ENCODE measurements at places on chromosomes 5 and 9.

DNA sequence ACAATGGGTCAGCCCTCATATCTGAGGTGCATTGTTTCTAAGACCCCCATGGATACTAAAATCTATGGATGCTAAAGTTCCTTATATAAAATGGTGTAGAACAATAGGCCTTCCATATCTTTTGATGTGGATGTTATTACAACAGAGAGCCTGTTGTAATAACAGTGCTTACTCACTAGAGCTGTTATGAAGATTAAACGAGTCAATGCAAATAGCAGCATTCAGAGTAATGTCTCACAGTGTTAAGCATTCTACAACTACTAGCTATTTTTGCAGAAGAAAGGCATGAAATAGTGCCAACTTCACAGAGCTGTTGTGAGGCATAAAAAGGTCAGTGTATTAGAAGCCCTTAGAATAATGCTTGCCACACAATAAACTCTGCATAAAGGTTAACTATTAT lies 13.0 kb downstream of the CHSY3 start:
- DNase-seq = no peak

DNA sequence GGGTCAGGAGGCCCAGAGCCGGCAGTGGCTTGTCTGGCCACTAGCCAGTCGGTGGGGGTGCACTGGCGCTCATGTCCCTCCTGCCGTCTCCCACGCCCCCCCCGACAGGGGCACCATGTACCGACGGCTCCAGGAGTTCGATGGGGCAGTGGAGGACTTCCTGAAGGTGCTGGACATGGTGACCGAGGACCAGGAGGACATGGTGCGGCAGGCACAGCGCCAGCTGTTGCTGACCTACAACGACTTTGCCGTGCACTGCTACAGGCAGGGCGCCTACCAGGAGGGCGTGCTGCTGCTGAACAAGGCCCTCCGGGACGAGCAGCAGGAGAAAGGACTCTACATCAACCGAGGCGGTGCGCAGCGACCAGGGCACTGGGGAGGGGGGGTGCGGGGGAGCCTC lies 8.1 kb downstream of the TTC16 start:
- no peak for DNase-seq

DNA sequence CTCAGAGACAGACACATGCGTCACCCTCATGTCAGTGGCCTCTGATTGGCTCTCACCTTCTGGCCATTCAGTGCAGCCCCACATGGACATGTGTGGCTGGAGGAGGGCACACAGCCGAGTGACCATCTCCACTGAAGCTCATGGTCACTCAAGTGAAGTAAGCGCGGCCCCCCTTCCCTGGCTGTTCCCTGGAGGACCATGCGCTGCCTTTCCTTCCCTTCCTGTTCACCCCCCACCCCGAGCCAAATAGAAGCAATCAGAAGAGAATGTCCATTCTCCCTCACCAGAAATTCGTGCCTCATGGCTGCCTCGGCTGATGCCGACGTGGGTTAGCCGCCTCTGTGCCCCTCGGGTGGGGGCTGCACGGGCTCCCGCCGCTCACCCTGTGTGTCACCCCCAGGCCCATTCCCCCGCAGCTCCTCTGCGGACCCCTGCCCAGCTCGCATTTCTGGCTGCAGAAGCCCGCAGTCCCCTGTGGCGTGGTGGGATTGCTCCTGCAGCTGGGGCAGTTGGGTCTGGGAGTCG lies 12.5 kb upstream of the COL5A1 start:
- DNase-seq = no peak

GRCh38 chr5:144315994-144316634 lies 145.4 kb downstream of the KCTD16 start:
- DNase-seq = no peak

DNA sequence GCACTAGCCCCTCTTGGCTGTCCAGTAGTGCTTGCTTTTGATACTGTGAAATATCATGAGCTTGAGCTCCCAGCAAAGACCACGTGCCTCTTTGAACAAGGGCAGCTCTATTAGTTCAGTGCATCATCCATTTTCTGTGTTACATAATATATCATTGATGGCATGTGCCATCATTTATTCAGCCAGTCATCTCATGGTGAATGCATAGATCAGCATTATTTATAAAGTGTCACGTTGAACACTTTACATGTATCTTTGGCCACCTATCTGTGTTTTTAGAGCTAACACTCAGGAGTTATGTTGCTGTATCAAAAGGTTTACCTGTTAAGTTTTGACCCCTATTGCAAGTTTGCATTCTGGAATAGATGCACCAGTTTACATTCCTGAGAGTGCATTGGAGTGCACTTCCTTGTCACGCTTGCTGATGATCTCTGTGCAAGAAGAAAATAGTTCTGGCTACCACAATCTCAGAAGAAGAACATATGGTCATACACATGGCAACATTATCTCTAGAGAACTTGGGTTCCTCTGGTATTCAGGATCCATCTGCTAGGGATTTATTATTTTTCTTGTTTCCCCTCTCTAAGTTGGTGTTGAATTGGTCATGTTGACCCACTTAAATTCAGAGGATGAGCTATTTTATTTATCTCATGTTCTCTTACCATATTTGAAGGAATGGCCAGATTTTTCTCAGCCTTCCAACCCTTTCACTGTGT lies 120.9 kb downstream of the SH3GL2 start:
- DNase-seq = no peak

DNA sequence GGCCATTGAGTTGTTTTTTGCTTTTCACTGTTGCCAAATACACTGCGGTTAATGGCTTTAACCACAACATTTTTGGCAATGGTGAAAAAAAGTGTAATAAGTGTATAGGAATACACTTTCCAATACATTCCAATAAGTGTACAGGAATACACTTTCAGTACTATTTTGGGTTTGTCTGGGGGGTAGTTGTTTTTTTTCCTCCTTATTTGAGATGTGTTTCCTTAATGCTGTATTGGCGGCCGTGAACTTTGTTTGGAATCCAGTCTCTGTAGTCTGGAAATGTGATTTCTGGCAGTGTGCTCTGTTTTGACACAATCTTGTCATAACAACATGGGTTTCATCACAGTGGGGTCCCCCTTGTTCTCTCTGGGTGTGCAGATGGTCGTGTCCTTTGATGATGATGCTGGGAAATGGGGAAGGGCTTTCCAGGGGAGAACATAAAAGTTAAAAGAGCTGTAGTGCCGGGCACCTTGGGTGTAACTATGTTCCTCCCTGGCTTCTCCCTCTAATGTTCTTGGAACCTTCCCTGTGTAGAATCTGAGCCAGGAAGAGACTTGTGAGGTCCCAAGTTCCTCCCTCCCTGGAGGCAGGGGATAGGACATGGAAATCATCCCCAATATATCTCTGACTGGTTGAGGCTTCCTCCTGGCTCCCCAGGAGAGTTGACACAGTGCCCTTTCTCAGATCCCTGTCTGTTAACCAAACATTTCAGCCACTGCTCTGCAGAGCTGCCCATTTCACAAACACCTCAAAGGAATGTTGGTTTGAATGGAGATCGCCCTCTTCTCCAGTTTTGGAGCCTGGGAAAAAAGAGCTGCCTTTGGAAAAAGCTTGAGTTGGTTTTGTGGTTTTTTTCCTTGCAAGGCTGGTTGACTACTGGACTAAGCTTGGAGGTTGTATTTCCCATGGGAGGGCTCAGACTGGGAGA lies 44.8 kb downstream of the RCL1 start:
- DNase-seq = no peak

DNA sequence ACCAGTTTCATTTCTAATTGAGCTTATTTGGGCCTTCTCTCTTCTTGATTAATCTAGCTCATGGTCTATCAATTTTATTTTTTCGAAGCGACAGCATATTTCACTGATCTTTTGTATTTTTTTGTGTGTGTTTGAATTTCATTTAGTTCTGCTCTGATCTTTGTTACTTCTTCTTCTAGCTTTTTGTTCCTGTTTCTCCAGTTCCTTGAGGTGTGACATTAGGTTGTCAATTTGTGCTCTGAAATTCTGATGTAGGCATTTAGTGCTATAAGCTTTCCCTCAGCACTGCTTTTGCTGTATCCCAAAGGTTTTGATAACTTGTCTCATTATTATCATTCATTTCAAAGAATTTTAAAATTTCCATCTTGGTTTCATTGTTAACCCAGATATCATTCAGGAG lies 67.3 kb downstream of the STRBP start:
- no peak for DNase-seq

- DNase-seq = no peak
Measured at GRCh38 chr5:18403941-18404438, 769.7 kb downstream of the TAF11L14 start.

DNA sequence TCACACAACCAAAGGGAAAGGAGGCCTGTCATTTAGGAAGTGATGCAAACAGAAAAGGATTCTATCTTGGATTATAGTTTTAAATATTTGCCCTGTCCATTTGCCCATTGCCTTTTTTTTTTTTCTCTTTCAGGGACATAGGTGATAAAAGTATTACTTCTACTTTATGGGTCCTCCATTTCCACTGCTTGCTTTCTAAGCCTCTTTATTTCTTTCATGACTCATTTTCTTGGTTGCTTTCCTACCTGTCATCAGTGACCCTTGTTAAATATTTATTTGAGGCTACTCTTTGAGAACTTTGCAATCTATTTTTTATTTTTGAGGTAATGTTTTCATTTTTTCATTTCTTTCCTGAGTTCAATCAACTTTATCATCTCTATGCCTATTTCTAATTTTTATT lies 522.9 kb upstream of the ARRDC3 start:
- DNase-seq = no peak

DNA sequence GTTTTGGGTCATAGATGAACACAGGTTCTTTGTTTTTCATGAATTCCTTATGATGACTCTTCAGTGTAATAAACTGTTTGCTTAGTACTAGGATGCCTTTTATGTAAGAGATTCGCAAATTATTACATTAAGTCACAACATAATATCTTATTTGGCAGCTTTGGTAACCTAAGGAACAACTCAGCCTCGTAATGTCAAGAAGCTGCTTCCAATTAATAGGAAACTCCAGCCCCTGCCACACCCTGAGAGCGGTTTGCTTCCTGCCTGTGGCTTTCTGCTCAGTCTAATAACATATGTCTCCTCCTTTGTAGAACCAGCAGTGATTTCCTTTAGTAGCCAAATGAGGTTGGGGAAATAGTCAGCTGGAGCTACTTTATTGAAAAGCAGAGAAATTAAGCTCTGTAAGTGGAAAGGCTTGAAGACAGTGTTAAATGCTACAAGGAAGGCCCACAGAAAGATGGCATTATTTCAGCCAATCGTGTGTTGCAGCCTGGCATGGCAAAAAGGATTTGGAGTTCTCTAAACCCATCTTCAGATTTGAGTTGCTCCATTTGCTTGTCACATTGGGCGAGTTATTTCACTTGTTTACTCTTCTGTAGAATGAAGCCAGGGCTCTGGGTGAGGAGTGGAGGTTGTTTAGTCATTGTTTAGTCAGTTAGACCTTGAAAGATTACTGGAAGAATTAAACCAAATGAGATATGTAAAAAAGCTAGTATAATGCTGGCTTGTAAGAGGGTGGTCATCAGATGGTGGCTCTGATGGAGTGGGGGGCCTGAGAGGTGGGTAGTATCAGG lies 54.1 kb downstream of the MTAP start:
- no peak for DNase-seq

GRCh38 chr9:2060424-2060823 lies 45.3 kb downstream of the SMARCA2 start:
- no peak for DNase-seq

DNA sequence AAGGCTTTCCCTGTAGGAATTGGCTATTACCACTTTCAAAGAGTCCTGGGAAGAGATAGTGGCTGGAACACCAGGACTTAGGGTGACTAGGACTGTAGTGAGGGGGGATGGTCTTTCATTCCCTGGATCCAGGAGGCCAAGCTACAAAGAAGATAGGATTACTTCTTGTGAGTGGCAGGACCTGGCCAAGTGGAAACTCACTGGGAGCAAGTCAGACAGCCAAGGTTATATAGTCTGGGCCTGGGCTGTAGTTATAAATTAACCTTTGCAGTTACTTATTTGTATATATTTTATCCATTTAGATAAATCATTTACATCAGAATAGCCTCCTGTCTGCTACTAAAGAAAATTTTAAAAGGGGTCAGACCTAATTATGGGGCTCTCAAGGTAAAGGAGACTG lies 124.3 kb downstream of the TLR4 start:
- DNase-seq = no peak

DNA sequence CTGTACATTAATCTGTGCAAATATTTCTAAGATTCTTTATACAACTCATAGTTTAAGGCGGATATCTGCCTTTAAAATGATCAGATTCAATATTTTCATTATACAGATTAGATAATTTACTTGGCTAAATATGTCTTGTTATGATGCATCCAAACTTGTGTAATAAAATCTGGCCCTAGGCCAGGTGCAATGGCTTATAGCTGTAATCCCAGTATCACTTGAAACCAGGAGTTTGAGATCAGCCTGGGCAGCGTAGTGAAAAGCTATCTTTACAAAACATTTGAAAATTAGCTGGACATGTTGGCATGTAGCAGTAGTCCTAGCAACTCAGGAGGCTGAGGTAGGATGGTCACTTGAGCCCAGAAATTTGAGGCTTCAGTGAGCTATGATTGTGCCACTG lies 2002.2 kb upstream of the ACO1 start:
- no peak for DNase-seq

DNA sequence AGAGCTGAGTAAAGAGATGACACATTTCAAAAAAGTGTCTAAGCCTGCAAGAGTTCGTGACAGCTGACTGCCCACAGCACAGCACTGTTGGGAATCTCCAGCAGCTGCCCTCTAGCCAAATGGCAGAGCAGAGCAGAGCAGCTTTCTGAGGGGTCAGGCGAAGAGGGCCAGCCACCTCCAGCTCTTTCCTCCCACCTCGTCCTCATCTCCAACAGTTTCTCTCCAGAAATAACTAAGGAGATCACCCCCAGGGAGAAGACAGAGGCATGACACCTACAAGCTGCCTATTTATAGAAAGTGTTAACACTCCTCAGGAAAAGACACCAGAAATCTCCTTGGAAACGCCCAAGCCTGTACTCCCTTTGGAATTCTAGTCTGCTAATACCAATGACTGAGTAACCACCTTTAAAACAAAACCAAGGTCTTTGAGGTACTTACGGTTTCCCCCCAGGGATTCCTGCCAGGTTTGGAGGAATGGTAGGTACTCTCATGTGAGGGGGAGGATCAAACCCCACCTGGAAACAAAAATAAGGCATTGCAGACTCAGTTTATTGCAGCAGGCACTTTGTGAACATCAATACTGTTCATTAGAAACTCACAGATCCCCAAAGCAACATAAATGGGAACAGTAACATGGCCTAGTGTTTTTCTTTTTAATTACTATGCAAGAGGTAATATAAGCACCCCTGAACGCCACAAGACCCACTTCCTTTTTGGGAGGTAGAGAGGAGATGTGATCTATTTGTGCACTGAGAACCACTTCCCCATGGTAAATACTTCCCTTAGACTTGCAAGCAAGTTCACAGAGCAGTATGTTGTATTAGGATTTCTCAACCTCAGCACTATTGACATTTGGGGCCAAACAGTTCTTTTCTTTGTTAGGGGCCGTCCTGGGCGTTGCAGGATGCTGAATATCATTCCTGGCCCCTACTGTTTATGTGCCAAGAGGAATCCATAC lies 79.3 kb downstream of the TLE1 start:
- no peak for DNase-seq

GRCh38 chr5:121899346-121899745 lies 47.7 kb downstream of the FTMT start:
- DNase-seq = no peak

DNA sequence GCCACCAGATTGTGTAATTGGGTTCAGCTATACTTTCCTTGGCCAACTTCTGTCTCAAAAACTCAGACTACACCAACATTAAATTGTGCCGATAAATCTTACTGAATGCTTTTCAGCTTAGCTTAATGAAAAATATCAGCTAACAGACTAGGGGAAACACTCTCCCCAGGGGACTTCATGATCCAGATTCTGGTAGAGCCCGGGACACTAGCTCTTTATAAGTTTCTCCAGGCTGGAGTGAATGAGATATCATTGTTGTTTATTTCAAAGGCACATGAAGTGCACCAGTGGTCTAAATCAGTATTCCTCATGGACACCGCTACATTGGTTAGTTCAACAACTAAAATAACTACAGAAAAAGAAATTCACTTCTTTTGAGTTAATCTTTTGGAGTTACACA lies 10.5 kb upstream of the LHFPL2 start:
- no peak for DNase-seq

Data from stimulated activated CD8-positive, alpha-beta memory T cell treated with anti-CD3 and anti-CD28 coated beads, Interleukin-4, amount 100 ng/mL, for 1 hour (primary cell).